ENCODE measurements at places on chromosomes 6 and 20.

- no peak for DNase-seq
Measured at GRCh38 chr6:38510205-38510604, 129.5 kb downstream of the BTBD9 start.

GRCh38 chr6:106530502-106530901, 98.8 kb downstream of the RTN4IP1 start:
- no peak for DNase-seq

- DNase-seq: no peak
Measured at GRCh38 chr6:17504005-17504404, 96.1 kb upstream of the FAM8A1 start.

DNA sequence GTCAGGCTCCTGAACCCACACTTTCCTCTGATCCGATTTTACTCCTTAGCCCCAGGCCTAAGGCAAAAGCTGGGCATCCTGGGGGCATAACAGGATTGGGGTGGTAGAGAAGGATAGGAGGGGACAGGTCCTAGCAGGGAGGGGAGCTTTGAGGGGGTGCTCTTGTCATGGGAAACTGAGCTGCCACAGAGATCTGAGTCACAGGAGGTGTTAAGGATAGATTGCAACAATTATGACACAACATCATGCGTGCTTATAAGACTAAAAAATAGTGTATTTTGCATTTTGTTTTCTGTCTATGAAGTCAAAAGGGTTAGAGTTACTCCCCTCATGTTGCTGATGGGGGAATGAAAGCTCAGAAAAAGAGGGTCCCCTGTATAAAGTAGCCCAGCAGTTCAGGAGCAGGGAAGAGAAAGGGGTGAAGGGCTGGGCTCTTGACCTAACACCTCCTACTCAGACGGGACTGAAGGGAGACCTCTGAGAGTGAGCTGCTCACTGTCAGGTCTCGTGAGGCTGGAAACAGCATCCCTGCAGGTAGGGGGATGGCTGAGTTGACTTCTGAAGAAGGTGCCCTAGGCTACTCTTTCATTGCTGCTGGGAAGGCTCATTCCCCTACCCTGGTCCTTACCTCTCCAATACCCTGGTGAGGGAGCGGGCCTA, 2.0 kb downstream of the GLP1R start:
- DNase-seq: no peak

- DNase-seq: peak; percentile 73
Measured at GRCh38 chr6:26158581-26159356, 71.5 kb downstream of the HFE start.

GRCh38 chr6:4162370-4162769, 27.0 kb upstream of the ECI2 start:
- DNase-seq: no peak

GRCh38 chr20:22833851-22834250, 201.3 kb upstream of the SSTR4 start:
- DNase-seq: no peak

DNA sequence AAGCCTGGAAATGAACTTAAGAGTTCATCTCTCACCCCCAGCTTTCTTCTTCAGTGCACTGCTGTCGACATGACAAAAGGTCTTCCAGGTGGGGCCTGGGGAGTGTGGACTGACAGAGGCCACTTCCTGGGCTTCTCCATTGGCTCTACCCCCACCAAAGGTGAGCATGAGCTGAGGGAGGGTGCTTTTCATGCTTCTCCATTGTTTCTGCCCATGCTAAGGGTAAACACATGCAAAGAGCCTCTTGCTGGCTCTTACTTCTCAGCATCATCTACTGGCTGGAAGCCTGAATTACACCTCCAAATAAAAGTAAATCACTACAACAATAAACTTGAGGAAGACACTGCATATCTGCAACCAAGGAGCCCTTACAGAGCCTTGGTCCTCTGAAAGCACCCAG, 227.2 kb downstream of the EPM2A start:
- DNase-seq: no peak

DNA sequence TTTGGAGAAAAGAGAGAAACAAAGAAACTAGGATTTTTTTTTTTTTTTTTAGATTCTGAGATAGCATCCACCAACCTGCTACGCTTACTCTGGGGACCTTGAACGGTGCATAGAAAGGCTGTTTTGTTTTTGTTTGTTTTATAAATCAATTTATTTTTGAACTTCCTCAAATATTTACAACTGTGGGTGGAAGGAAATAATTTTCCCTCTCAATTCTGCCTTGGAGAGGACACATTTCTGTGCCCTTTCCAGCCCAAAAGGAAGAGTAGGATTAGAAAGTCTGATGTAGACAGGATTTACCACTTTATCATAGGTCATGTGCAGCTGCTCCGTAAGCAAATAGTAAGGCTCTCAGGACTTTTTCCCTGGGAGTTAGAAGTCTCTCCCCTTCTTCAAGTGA, 190.5 kb downstream of the NKAIN2 start:
- DNase-seq: no peak

DNA sequence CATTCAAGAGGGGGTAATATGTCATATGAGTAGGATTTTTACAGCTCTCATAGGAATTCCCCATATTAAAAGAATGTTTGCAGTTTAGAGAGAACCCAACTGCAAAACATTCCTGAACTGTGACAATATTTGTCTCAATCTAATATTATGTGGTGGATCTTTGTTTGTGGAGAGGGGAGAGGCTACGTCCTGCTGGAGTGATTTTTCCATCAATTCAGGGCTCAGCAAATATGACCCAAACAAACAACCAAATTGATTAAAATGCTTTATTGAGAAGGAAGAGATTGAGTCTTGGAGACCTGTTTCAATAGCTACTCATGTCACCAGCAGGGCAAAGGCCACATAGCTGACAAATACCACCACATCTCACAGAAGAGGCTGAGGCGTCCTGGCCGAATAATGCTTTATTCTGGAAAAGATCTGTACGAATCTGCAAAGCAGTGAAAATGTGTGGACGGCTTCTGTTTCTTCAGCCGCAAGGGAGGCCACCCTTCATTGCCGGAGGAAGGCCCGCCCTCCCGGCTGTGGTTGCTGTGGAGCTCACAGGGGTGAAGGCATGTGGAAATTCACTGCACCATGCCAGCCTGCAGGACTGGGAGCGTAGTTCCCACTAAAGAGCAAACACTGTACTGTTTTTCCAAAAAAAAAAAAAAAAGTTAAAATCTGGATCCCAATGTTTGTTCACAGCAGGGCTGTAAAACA, 89.7 kb upstream of the QKI start:
- no peak for DNase-seq

- DNase-seq: no peak
Measured at GRCh38 chr6:107819964-107820337, 4.2 kb downstream of the SCML4 start.

DNA sequence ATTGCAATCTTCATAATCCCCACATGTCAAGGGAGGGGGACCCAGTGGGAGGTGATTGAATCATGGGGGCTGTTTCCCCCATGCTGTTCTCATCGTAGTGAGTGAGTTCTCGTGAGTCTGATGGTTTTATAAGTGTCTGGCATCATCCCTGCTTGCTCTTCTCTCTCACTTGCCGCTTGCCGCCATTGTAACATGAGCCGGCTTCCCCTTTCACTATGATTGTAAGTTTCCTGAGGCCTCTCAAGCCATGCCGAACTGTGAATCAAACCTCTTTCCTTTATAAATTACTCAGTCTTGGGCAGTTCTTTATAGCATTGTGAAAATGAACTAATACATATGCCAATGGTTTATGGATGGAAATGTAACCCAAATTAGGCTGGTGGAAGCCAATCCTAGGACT, 109.4 kb upstream of the AKAP12 start:
- DNase-seq: no peak

- no peak for DNase-seq
Measured at GRCh38 chr6:121627761-121628160, 192.3 kb downstream of the GJA1 start.

DNA sequence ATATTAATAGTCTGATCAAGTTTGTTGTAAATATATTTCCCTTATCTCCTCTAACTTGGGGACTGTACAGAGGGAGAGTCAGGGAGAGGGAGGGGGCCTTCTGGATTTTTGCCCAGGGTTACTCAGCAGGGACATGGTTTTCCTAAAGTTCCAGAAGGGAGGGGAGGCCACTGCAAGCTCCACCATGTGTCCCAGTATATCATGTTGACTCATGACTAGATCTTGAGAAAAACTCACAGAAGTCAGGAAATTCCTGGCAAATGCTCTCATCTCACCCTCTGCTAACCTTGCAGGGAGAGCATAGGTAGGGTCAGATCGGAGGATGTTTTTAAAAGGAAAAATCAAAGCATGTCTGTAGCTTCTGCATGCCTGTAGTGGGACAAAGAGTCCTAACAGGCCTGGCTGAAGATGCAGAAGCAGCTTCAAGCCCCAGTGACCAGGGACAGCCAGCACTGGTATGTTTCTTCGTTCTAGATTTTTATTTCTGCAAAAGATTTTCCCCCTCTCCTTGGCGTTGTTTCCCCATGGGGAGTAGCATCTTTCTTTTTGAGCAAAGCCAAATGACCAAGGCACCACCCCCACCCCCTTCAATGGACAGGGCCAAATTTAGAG, 272.9 kb upstream of the SUPT3H start:
- DNase-seq: no peak

- DNase-seq: no peak
Measured at GRCh38 chr6:17867880-17868279, 119.6 kb downstream of the KIF13A start.

- no peak for DNase-seq
Measured at GRCh38 chr20:24357177-24357576, 112.3 kb upstream of the SYNDIG1 start.

DNA sequence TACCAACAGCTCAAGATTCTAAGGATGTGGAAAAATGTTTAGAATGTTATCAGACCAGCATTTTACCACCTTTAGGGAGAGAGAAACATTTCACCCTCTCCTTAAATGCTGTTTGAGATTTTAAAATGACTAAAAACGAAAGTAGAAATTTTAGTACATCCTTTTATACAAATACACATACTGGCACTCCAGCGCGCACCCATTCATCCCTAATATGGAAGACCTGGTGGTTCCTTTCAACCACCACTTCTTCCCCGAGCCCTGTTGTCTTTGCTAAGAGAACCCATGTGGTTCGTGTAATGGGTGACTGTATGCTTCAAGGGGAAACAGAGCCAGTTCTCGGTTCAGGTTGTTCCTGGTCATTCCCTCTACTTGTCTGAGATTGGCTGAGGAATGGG, 21.3 kb downstream of the SPATA2 start:
- DNase-seq: peak; percentile 53

GRCh38 chr6:156806155-156806554, 29.0 kb downstream of the ARID1B start:
- no peak for DNase-seq

DNA sequence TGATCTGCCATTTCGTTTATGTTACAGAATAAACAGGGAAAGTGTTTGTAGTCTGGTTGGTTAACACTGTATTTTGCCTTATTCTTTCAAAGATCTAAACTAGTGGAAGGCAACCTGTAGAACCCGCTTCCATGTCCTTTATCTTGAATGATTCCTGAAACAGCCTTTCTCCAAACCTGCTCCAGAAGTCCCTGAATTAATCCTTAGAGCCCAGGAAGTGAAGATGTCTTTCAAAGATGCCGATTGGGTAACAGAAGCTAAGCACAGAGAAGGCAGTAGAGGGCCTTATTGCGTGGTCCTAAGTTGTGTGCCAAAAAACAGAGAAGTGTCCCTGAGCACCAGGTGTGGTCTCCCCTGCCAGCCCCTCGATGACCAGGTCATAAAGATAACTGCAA, 19.2 kb upstream of the ZSCAN16 start:
- DNase-seq: no peak

DNA sequence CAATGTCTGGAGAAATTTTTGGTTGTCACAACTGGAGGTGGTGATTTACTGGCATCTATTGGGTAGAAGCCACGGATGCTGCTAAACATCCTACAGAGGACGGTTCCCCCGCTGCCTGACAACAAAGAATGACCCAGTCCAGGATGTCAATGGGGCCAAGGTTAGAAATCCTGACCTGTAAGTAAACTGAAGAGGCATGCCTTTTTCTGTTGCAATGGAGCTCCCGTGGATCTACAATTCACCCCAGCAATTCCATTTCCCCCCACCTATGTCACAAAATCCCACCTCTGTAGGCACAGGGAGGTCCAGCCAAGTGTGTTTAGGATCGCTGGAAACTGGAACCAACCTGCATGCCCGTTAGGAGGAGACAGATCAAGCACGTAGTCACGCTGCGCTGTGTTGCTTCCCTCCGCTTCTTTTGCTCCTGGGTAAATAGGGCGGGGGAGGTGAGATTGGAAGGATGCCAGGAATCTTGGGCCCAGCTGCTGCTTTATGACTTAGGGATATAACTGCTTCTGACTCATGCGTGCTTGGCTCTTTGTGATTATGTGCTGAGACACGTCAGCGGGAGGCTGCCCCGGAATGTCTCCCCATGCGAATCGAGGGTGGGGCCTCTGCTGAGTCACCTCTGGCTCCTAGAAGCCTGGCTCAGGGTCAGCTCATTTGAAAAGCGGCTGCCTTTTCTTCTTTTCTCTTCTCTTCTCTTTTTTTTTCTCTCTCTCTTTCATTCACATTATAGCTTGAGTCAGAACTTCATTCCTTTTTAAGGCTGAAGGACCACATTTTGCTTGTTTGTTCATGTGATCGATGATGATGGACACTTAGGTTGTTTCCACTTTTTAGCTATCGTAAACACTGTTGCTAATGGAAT, 12.4 kb upstream of the PEDS1 start:
- peak; percentile 97 for DNase-seq

- DNase-seq: no peak
Measured at GRCh38 chr20:22524393-22525015, 59.9 kb downstream of the FOXA2 start.

DNA sequence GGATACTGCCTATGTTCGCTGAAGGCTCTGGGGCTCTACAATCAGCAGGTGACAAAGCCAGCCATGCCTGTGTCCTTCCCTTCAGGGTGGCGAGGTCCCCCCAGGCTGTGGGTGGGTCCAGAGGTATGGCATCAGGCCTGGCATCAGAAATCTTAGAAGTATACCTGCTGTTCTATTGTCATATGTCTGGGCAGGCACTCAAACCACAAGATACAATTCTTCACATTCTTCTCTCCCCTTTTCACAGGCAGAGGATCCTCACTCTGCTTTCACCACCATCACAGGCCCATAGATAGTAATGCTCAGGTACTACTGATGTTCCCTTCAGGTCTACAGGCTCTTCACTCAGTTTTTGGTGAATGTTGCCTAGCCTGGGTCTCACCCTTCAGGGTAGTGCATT, 1180.0 kb upstream of the CITED2 start:
- no peak for DNase-seq

GRCh38 chr20:40628877-40629276, 60.2 kb downstream of the MAFB start:
- no peak for DNase-seq

GRCh38 chr6:37713529-37714119, 15.9 kb upstream of the MDGA1 start:
- no peak for DNase-seq

DNA sequence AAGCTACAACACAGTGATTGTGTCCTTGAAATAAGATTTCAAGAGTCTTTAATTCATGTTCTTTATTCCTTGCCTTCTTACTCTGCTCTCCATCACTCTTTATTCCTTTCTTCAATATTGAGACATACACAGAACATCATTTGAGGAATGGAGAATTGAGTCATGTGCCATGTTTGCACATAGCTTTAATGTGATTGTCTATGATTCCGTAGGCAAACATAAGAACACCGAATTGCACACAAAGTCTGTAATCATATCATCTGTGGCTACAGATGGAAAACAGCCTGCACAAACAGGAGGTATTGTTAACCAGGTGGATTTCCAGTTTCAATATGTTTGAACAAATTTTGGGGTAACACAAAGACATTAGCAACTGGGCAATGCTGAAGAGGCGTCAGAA, 571.6 kb upstream of the GJE1 start:
- DNase-seq: no peak

Measured in Right ventricle myocardium inferior (tissue), 1 donor.